ENCODE measurements at places on chromosomes 4 and X. TPM values are rescaled to one million over a fixed set of nuclear protein-coding genes. Genes with fewer than 3 reads are reported as not detected.

DNA sequence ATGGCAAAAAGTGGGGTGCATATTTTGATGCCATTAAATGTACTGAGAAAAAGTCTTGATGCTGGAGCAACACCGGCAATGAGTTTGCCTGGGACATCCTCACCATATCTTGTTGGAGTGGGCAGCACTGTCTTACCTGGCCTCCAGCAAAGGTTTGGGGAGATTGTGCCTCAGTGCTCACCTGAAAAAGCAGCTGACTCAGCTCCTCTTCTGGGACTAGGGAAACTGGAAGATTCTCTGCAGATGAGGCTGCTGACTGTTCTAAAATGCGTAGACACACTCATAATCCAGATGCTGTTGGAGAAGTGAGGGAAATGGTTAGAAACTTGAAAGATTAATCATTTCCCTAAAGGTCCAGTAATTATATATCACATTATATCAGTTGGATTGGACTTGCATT, 593.7 kb upstream of the HS3ST1 start:
- H3K27me3 ChIP-seq = no peaks in the 10 kb centered on the region
- H3K36me3 ChIP-seq = no peaks in the 10 kb centered on the region
- H3K4me1 ChIP-seq = no peaks in the 10 kb centered on the region
- no peak overlapping the region for H3K4me3 ChIP-seq
- H3K27ac ChIP-seq = no peak overlapping the region

- no peak for DNase-seq
- no peaks in the 10 kb centered on the region for H3K27me3 ChIP-seq
- H3K36me3 ChIP-seq = no peaks in the 10 kb centered on the region
- H3K4me1 ChIP-seq = no peaks in the 10 kb centered on the region
- no peak overlapping the region for H3K4me3 ChIP-seq
- no peak overlapping the region for H3K27ac ChIP-seq
Observed at GRCh38 chrX:40248822-40249221, 151.1 kb upstream of the BCOR start.

GRCh38 chrX:56995271-56995994, at the start of gene SPIN3:
SPIN3 (minus strand) TSS chrX:56995541; CDS start chrX:56994947, 594 bp downstream.
- peaks cover 15% of the 10 kb centered on the region for H3K27me3 ChIP-seq
- no peaks in the 10 kb centered on the region for H3K36me3 ChIP-seq
- H3K4me3 ChIP-seq = no peak within 1 kb of the TSS
- peak within 1 kb of the TSS; percentile 66 for H3K27ac ChIP-seq
- peak; percentile 90 for DNase-seq

TMPRSS11D gene
- not detected for total RNA-seq

- no peaks in the 10 kb centered on the region for H3K27me3 ChIP-seq
- H3K36me3 ChIP-seq = no peaks in the 10 kb centered on the region
- no peak overlapping the region for H3K27ac ChIP-seq
- no peak for DNase-seq
Observed at GRCh38 chr4:110671679-110672078, 48.8 kb upstream of the PITX2 start.

- no peaks in the 10 kb centered on the region for H3K36me3 ChIP-seq
- H3K27ac ChIP-seq = no peak overlapping the region
- no peak overlapping the region for H3K4me3 ChIP-seq
- no peak for DNase-seq
- no peaks in the 10 kb centered on the region for H3K27me3 ChIP-seq
Observed at GRCh38 chr4:26851129-26851528, 9.5 kb upstream of the STIM2 start.

GRCh38 chr4:33262824-33263223, 2542.7 kb downstream of the PCDH7 start:
- H3K36me3 ChIP-seq = no peaks in the 10 kb centered on the region
- no peak overlapping the region for H3K4me3 ChIP-seq
- DNase-seq = no peak
- no peaks in the 10 kb centered on the region for H3K27me3 ChIP-seq

DNA sequence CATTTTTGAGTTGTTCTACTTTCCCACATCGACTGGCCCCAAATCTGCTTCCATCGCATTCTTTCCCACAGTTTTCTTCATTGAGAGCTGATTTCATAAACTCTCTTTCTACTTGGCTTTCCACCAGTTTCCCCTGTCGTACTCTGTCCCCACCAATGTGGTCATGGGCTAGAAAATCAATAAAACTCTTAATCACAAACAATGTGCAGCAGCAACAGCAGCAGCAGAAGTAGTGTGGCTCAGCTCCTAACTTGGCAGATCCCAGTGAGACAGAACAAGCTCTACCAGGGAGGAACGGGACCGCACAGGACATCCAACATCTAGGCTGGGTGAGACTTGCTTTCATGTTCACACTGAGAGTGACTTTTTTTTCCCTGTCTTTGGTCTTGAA, 3.1 kb upstream of the SETD7 start:
- H3K4me3 ChIP-seq = no peak overlapping the region
- no peak for DNase-seq
- no peak overlapping the region for H3K27ac ChIP-seq
- H3K4me1 ChIP-seq = peaks cover 23% of the 10 kb centered on the region

ELF2 gene
- 20.9 TPM for total RNA-seq

DNA sequence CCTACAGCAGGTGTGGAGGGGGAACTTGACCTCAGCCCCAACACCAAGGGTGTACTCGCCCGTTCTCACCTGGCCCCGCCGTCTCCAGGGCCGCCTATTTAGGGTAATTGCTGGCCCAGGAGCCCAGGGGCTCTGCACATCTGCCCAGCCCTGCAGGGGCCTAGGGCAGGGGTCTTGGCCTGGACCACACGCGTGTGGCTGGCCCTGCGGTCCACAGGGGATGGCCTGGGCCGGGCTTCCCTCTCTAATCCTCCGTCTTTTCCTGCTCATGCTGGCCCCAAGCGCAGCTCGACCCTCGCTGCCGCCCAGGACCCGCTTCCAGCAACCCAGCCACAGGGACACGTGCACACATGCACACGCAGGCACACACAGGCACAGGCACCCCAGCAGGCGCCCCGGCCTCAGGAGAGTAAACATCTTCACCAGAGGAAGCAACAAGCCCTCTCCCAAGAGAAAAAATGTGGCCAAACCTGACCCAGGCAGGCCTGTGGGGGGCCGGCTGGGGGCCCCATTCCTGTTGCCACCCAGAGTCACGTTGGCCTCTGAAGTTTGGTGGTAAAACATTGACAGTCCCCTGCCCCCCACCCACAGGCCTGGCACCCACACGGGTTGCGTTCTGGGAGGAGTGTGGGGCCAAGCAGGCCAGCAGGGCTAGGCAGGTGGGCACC, 24.6 kb upstream of the FGFR3 start:
- no peak overlapping the region for H3K27ac ChIP-seq
- H3K27me3 ChIP-seq = no peaks in the 10 kb centered on the region
- no peak for DNase-seq
- peaks cover 17% of the 10 kb centered on the region for H3K4me1 ChIP-seq

LIMCH1 gene
- total RNA-seq = 55.3 TPM

INTU gene
- 6.4 TPM for total RNA-seq

- H3K4me3 ChIP-seq = no peak overlapping the region
- no peaks in the 10 kb centered on the region for H3K27me3 ChIP-seq
- H3K27ac ChIP-seq = no peak overlapping the region
- no peak for DNase-seq
- H3K36me3 ChIP-seq = no peaks in the 10 kb centered on the region
Observed at GRCh38 chr4:106810122-106810521, 226.0 kb downstream of the DKK2 start.

DNA sequence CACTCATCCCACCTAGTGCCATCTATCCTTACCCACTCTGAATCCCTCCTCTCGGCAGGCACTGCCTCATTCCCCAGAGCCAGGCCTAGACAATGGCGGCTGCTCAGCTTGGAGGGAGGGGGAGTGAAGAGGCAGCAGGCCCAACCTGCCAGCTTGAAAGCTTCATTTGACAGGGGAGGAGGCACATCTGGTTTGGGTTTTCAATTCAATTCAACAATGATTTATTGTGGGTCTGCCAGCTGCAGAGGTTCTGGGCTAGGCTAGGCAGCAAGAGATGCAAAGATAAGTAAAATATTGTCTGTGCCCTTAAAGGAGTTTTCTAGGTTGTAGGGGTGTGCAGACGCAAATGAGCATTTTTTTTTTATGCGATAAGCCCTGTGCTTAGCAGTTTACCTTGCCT, 58.5 kb downstream of the RTL9 start:
- no peak for DNase-seq
- H3K4me3 ChIP-seq = no peak overlapping the region
- no peak overlapping the region for H3K27ac ChIP-seq
- H3K36me3 ChIP-seq = no peaks in the 10 kb centered on the region

DNA sequence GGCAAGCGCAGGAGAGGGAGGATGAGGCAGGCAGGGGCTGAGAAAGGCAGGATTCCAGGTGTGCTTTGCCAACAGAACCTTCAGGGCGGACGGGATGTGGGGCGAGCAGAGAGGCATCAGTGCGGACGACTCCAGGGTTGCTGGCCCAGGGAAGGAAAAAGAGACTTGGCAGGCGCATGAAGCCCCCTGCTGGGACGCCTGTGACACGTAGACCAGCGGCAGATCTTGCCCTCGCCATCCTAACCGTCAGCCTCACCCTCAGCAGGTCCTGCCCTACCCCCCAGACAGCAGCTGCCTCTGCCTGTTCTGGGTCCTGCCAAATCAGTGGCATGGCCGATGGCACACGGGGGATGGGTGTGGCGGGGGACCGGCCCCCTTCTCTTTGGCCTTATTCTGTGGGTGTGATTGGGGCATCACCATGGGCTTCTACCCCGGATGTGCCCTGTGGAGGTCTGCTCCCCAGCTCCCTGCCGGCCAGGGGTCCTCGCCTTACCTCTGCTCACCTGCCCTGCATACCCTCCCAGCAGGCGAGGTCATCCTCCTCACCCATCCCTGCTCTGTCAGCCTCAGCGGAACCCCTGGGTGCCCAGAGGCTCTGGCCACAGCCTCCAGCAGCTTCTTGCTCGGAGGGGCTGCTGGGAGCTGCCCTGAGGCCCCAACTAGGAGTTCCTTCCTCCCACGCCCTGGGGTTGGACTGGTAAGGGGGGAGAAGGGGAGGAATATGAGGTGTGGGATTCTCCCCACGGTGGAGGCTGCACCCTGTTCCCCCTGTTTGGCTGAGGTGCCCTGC, 2.9 kb upstream of the SH3BP2 start:
- no peak overlapping the region for H3K27ac ChIP-seq
- no peaks in the 10 kb centered on the region for H3K27me3 ChIP-seq
- DNase-seq = no peak

GRCh38 chrX:40897718-40898270, 162.5 kb upstream of the MED14 start:
- no peak for DNase-seq
- H3K27ac ChIP-seq = no peak overlapping the region
- H3K4me3 ChIP-seq = no peak overlapping the region
- H3K27me3 ChIP-seq = peaks cover 18% of the 10 kb centered on the region
- H3K4me1 ChIP-seq = no peaks in the 10 kb centered on the region
- no peaks in the 10 kb centered on the region for H3K36me3 ChIP-seq

DNA sequence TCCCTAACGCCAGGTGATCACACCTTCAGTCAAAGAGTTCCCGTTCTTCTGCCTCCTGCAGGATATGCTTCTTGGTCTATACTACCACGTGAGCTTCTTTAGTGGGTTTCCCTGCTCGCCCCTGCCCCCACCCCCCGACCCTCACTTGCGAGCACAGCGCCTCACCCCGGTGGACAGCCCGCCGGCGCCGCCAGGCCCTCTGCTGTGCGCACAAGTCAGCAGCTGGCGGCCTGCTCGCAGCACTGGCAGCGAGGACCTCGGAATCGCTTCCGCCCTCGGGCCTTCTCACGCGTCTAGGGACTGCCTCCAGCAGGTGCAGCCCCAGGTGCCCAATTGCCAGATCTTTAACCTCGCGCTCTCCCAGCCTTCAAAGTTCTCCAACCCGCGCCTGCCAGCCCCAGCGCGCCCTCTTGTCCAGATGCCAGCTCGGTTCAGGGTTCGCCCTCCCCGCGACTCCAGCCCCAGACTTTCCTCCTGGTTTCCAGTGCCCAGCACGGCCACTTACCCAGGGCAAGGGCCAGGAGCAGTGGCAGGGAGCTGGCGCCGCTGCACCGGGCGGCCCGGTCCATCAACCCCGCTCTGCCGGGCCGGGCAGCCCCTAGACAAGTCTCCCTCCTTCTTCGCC, 454 bp downstream of the BTC start:
- peak overlapping the region; percentile 79 for H3K4me3 ChIP-seq
- peaks cover 3% of the 10 kb centered on the region for H3K27me3 ChIP-seq
- no peak overlapping the region for H3K27ac ChIP-seq
- DNase-seq = peak; percentile 54
- no peaks in the 10 kb centered on the region for H3K36me3 ChIP-seq
